ENCODE measurements at places on chromosomes 13 and 19.

- DNase-seq: no peak
These were observed 5.1 kb upstream of the COMP start for GRCh38 chr19:18796239-18796638.

- no peak for DNase-seq
These were observed 2.6 kb upstream of the DHRS12 start for GRCh38 chr13:51806566-51806965.

DNA sequence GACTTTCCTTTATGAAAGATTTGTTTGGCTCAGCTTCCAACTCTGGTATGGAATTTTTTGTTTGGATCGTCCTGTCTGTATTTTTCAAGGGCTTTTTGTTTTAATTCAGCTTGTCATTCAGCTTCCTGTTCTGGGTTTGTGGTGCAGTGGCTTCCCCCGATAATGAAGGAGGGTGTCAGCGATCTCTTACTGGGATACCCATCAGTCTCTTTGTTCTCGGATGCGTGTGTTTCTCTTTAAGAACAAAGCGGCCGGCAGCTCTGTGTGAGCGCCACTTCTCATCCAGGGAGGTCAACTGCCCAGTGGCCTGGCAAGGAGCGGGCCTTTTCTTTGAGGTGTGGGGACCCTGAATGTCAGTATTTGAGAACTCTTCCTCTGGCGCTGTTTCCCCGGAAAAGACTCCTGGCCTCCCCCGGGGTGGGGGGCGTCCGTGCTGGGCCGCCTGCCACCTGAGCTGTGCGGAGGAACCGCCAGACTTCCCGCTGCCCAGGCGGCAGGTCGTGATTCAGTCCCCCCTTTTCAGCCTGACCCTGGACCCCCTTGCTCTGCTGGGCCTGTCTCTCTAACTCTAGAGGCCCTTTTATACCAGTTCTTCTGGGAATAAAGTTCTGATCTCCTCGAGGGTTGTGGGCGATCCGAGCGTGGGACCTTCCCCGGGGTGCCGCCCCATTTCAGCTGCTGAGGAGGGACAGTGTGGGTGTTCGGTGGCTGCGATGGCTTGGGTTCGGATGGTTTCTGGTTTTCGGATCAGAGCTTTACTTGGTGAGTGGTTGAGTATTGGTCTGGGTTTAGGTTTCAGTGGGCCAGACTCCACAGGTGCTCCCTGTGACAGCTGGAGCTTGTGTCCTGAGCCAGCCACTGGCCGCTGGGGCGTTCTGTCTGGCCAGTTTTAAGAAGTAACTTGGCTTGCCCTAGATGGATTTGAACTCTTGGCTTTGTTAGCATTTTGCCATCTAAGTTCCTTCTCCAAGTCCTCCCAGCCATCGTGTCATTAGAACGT is 3.4 kb downstream of the SF3A2 start:
- DNase-seq: no peak

DNA sequence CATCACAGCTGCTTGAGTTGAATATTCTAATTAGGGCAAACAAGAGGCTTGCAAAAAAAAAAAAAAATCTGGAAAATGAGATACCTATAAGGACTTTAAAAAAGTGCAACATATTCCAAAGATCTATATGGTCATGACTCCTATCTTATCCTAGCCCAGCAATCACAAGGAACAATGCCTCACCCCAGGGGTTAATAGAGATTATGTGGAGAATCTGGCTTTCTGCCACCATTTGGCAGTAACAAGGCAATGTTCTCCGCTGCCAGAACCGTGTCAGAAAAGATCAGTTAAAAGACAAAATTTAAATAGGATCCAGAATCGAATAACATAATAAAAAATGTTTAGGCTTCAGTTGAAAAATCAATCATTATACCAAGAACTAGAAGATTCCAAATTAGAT is 1643.2 kb upstream of the PRR20A start:
- DNase-seq: no peak

GRCh38 chr13:41326661-41327060 is 15.6 kb downstream of the NAA16 start:
- DNase-seq: no peak

DNA sequence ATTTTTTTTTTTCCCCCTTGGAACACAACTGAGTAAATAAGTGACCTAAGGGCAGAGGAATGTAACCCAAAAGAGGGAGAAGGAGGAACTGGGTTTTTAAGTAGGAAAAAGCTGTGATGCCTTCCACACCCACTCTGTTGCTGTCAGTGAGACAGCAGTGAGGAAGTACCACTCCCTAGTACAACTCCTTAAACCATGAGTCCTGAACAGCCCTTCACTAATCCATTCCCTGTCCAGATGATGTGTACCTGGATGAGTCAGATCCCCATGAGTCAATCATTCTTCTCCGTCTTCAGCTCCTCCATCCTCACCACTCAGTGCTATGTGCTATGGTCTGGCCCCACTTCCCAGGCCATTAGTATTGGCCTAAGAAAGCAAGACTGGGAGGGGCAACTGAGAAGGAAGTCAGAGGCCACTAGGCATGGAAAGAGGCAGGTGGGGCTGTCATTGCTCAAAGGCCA is 12.9 kb upstream of the CXCL17 start:
- no peak for DNase-seq

GRCh38 chr13:32622827-32623226 is 36.6 kb downstream of the PDS5B start:
- no peak for DNase-seq

DNA sequence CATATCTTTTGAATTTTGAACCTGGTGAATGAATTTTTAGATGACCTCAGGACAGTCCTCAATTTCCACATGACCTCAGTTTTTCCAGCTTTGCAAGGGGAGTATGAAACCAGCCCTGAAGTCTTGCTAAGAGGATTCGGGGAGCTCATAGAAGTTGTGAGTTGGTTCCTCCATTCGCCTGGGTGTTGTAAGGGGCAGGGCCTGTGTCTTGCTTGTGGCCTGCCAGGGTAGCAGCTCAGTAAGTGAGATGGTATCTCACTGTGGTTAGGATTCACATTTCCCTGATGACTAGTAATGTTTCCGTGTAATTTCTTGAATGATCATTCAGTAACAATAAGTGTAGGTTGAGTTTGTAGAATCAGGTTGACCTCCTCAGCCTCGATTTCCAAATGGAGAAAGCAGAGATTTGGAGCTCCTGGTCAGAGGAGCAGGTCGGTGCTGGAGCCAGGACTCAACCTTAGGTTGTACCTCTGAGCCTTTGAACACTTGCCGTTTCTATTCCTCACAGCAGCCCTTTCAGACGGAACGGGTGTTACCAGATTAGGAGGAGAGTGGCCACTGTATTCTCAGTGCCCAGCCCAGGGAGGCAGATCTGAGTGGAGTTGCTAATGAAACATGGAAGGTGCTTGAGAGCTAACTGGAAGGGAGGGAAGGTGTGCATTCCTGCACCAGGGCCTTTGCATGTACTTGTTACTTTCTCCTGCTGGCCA is 14.6 kb downstream of the NACC1 start:
- no peak for DNase-seq

- DNase-seq: no peak
These were observed 849 bp downstream of the GAS6 start for GRCh38 chr13:113862931-113863523.

- DNase-seq: no peak
These were observed 646 bp downstream of the TMEM161A start for GRCh38 chr19:19137556-19138108.

- no peak for DNase-seq
These were observed 108.2 kb downstream of the UQCRFS1 start for GRCh38 chr19:29104605-29105241.

DNA sequence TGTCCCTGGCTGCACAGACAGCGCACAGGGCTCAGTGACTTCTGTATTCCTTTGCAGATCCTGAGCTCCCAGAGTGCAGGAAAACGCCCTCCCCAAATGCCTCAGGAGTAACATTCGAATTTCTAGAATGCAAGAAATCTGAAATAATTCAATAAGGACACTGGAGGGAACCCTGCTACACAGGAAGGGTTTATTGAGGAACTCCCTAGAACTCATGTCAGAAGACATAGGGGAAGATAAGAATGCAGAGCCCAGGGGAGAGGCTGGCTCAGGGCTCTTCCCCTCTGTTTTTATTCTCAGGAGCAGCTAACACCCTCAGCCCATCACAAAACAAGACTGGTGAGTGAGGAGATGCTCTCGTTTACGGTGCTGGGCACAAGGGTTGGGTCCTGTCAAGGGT is 6.8 kb downstream of the LILRA1 start:
- DNase-seq: no peak

GRCh38 chr13:62910541-62911060 is 1495.0 kb upstream of the PCDH20 start:
- DNase-seq: no peak

DNA sequence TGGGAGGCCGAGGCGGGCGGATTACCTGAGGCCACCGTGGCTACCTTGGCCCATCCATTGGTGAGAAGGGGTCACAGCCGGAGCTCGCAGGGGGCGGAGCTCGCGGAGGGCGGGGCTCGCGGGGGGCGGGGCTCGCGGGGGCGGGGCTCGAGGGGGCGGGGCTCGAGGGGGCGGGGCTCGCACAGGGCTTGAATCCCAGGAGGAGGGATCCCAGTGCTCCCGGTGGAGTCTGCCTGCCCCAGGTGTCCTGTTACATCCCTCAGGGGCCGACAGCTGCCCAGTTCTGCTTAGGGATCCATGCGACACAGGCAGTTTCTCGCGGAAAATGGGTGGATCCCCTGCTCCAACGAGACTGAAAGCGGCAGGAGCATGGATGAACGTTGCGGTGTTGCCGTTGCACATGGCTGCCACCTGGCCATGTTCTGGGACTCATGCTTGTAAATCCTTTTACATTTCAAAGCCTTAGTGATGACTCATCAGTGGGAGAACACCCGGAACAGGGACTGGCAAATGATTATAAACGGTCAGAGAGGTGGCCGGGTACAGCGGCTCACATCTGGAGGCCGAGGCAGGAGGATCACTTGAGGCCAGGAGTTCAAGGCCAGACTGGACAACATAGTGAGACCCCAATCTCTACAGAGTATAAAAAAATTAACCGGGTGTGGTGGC is 25.1 kb downstream of the TMPRSS9 start:
- no peak for DNase-seq

DNA sequence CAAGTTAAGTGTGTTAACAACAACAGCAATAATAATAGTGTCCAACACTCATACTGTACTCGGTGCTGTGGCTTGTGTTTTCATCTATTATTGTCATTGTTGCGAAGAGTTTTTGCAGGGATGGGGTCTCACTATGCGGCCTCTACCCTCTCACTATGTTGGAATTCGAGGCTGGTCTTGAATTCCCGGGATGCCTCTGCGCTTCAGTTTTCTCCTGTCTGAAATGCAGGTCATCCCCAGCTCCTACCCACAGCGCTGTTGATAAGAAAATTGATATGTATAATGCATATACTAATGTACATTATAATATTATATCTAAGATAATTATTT is 4.9 kb upstream of the SBK3 start:
- no peak for DNase-seq

- DNase-seq: no peak
These were observed 631.3 kb downstream of the EFNB2 start for GRCh38 chr13:105904034-105904742.

DNA sequence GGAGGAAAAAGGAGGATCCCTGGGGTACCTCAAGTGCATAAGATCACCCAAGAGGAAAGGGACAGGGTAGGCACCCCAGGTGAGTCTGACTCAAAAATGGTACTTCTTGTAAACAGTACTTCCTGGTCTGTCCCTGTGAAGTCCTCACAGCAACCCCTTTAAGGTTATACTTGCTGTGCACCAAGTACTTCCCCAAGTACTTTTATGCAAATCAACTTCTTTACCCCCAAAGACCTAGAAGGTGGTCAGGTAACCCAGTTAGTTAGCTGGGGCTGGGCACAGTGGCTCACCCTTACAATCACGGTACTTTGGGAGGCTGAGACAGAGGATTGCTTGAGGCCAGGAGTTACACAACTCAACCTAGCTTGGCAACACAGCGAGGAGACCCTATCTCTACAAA is 2.5 kb downstream of the CALR start:
- DNase-seq: no peak

- no peak for DNase-seq
These were observed 1.7 kb downstream of the CD320 start for GRCh38 chr19:8306235-8307054.
